ENCODE measurements at places on chromosomes 1 and 21.

- DNase-seq = no peak
Measured at GRCh38 chr1:88890131-88890530, 1.2 kb downstream of the GTF2B start.

DNA sequence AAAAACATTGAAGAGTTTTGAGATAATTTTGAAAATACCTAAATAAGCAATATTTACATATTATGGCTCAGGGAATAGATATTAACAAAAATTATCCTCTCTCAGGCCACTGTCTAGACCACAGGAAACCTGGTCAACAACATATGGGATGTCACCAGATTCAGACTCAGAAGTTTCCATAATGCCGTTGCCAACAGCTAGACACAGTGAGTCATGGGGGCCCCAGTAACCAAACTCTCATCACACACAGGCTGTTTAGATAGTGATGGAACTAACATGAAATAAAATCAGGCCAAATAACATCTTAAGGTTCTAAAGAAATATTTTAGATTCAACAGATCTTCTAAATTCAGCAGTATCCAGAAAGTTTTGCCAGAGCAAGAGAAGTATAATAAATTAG, 681.7 kb upstream of the ADAMTS5 start:
- DNase-seq = no peak

DNA sequence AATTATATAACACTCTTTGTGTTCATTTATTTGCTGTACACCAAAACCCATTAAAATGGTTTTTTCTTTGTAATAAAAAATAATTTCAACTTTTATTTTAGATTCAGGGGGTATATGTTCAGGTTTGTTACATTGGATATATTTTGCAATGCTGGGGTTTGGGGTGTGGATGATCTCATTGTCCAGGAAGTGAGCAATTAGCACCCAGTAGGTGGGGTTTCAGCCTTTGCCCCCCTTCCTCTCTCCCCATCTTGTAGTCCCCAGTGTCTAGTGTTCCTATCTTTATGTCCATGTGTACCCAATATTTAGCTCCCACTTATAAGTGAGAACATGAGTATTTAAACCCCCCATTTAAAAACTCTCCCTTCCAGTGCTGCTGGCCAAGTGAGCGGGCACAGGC, 184.6 kb downstream of the RHOU start:
- DNase-seq = no peak

DNA sequence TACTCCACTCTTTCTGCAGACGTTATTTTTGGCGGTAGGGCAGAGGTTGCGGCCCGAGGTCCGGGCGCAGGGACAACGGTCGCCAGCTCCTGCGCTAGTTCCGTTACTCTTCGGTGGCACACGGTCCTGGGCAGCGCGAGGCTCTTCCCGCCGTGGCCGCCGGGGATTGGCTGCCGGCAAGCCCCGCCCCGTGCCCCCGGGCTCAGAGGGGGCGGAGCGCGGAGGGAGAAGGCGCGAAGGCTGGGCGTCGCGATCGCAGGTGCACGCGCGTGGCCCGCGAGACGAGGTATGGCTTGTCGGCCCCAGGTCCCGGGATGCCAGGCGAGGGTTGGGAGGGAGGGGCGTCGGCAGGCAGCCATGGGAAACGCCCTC, 518 bp upstream of the SHE start:
- no peak for DNase-seq

DNA sequence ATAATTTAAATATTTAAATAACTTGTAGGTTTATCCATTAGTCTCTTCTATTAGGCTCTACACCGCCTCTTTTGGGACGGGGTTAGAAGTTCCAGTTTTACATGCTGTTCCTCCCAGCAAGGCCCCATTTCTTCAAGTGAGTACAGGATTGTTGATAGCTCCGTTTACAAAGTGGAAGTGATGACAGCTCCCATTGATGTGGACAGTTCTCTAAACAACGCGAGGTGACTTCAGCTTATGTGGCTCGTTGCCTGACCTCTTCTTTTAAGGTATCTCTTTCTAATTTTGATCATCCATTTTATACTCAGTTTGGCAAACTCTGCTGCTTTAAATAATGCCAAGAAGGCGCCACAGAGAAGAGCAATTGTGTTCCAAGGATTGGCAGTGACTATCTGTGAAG, 49.7 kb downstream of the PACC1 start:
- DNase-seq = no peak
